Forelimb muscle (tissue), 1 donor: ENCODE measurements at places on chromosomes 1 and 21. TPM values are rescaled to one million over a fixed set of nuclear protein-coding genes. Genes with fewer than 3 reads are reported as not detected.

- no peak for DNase-seq
These were observed 39.9 kb upstream of the CSF3R start for GRCh38 chr1:36522461-36523229.

DNA sequence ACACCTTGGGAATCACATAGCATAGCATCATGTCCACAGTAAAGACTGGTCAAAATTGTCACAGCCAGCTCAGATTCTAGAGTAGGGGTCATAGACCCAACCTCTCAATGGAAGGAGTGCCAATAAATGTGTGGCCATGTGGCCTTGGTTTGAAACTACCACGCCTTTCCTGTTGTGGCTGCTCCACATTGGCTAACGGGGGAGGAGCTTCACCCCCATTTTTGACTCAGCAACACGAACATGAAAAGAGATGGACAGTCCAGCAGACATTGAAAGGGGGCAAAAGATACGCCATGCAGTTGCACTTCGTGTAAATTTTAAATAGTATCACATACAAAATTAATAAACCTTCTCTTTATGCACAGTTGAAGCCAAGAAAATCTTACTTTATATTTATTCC is 78.4 kb upstream of the HIVEP3 start:
- no peak for DNase-seq

- no peak for DNase-seq
These were observed 71.4 kb downstream of the RGL1 start for GRCh38 chr1:183876309-183876708.

The TMEM269 gene
- polyA plus RNA-seq: 0.83 TPM

The FAM177B gene
- 0.25 TPM for polyA plus RNA-seq
